ENCODE measurements at places on chromosomes 13 and 19.

DNA sequence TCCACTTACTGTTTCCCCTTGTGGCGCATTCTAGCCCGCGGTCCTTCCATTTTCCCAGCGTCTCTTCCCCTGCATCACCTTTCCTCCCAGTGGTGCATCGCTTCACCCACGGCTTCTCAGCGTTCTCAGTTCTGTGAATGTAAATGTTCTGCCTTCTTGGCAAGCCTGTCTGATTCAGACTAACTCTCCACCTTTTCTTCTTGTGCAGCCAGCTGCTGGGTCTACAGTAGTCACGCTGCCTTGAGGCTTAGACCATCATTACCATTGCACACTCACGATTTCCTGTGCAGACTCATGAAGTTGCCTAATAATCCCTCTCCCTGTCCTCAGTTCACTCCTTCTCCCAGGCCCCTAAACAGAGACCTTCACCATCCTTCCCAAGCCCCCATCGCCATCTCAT lies 75.0 kb downstream of the DHRS12 start:
- DNase-seq, result peak; percentile 80

GRCh38 chr19:34193439-34193838 lies 21.1 kb downstream of the LSM14A start:
- DNase-seq, result no peak

DNA sequence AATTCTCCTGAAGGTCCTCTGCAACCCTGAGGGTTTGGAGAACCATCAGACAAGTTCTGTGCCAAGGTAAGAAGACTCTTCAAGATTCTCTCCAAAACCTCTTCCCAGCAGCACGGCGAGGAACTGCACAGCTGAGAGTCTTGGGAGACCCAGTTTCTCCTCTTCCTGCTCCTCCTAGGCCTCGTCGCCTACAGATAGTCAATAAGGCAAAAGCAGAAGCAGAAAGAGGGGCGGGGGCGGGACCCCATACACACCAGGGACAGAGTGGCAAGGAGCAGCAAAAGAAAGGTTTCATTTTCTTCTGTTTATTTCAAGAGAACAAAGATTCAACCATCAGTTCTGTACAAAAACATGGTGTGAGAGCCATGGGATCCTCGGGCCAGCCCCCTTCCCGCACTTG lies 9.1 kb downstream of the KDELR1 start:
- no peak for DNase-seq

GRCh38 chr13:41563984-41564365 lies 106.6 kb downstream of the RGCC start:
- DNase-seq, result no peak

DNA sequence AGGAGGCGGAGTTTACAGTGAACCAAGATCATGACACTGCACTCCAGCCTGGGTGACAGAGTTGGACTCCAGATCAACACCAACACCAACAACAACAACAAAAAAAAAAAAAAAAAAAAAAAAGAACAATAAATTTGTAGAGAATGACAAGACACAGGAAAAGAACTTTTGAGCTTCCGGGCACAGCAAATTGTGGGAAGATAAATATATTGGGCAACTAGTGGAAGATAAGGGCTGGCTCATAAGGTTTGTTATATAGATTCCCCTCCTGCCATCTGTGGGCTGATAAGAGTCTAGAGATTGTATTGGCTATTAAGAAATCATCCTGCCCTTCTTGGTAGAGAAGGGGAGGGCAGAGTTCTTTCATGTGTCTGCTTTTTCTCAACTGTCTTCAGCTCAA lies 33.1 kb upstream of the CYP2S1 start:
- DNase-seq, result no peak

DNA sequence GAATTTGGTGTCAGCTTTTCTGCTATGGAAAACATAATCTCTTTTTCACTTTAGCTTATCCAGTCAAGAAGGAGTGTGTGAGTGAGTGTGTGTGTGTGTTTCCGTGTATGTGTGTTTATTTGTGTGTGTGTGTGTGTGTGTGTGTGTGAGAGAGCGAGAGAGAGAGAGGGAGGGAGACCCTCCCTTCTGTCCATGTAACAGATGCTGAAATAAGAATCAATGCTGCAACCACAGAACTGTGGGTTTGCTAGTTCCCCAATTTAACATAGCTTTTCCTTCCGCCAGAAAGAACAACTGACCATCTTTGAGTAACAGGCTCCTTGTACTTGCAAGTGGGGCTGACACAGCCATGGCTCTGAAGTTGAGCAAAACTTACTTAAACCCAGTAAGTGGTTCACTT lies 5.2 kb downstream of the LCP1 start:
- no peak for DNase-seq

- no peak for DNase-seq
Measured at GRCh38 chr19:35786299-35787160, 11.2 kb downstream of the ARHGAP33 start.

DNA sequence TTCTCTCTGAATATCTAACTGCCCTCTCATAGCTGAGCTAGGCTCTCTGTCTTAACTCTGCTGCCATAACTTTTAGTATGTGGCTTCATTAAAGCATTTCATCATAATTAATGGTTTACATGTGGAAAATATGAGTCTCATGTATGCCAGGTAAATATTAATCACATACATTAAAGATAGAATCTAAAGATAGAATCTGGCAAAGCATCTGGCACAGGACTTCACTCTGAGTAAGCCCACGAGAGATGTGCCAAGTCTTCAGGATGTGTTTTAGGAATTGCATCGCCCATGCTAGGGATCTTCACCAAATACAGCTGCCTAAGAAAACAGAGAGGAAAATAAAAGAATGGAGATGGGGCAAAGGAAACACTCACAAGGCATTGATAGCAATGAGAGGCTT lies 285.8 kb downstream of the DIAPH3 start:
- peak; percentile 13 for DNase-seq

DNA sequence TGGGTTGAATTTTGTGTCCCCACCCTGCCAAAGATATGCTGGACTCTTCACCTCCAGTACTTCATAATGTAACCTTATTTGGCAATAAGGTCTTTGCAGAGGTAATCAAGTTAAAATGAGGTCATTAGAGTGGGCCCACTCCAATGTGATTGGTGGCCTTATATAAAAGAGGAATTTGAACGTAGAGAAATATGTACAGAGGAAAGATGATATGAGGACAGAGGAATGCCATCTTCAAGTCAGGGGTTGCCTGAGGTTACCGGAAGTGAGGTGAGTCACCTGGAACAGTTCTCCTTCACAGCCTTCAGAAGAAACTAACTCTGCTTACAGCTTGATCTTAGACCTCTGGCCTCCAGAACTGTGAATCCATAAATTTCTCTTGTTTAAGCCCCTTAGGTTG lies 69.9 kb downstream of the GPC5 start:
- no peak for DNase-seq

DNA sequence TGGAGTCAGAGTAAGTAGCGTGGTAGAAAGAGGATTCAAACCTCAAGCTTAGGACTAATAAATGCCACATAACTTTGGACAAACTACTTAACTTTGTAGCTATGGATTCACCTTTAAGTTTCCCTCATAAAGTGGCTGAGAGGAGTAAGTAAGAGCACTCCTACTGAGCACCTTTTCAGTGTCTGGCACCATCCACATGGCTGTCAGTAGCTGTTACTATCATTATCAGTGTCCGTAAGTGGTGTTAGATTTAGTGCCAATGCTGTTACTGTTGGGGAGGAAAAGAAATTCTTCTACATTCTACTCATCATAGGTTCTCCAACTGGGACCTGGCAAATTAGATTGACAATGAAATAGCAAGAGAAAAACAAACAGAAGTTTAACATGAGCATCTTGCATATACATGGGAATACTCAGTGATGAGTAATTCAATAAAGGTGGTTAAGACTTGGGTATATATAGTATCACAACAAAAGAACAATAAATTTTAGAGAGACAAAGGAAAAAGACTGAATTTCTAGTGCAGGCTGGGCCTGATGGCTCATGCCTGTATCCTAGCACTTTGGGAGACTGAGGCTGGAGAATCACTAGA lies 165.6 kb upstream of the NBEA start:
- DNase-seq, result no peak

DNA sequence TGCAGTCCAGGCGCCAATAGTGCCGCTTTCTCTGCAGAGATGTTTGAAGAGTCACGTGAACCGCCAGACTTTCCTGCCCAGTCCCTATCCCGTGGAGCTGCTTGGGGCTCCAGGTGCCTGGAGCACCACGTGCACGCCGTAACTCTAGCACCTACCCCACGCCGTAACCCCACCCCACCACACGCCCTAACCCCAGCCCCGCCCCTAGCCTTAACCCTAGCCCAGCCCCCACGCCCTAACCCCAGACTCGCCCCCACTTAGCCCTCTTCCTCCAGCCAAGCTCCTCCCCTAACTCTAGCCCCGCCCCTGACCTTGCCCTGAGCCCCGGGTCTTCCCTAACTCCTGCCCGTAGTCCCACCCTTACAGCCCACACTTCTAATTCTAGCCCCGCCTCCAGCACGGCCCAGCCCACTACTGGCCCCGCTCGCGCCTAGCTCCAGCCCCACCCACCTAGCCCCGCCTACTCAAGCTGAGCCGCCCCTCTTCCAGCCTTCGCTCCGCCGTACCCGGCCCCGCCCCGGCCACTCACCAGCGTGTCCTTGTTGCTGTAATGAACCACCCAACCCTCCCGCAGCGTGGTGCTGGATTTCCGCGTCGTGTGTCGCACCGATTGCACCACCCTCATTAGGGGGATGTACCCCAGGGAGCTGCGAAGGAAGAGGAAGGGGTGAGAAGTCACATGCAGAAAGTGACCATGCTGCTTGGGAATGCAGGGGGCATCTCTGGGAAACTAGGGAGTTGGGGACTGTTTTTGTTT lies 19.5 kb downstream of the PRKD2 start:
- DNase-seq, result no peak

DNA sequence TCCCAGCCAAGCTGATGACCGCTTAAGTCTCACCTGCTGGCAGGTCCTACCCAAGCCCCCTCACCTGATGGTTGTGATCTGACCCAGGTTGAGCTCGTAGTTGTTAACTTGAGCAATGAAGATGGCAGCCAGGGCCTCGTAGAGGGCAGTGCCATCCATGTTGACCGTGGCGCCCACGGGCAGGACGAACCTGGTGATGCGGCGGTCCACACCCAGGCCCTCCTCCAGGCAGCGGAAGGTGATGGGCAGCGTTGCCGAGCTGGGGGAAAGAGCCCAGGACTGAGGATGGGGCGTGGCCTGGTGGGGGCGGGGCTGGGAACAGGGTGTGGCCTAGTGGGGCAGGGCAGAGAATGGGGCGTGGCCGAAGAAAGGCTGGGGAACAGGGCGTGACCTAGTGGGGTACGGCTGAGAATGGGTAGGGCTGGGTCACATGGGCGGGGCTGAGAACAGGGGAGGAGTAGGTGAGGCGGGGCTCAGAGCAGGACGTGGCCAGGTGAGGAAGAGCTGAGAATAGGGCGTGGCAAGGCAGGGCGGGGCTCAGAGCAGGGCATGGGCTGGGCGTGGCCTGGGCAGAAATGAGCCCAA lies 12.9 kb downstream of the OR7C2 start:
- DNase-seq, result no peak

DNA sequence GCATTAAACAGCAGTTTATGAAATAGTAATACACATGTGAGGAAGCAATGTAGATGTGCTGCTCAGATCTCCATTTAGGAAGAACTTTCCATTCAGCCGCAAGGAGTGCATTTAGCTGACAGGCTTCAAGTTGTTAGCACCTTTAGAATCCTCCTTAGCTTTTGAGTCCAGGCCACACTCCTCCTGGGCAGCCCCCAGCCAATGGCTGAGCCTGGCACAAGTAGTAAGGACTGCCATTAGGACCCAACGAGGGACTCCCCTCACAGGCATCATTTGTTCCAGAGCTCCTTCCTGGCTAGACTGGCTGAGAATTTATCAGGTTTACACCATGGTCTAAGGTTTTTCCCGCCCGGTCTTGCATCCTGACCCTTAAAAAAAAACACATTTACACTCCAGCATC lies 201.4 kb downstream of the DIAPH3 start:
- DNase-seq, result no peak

DNA sequence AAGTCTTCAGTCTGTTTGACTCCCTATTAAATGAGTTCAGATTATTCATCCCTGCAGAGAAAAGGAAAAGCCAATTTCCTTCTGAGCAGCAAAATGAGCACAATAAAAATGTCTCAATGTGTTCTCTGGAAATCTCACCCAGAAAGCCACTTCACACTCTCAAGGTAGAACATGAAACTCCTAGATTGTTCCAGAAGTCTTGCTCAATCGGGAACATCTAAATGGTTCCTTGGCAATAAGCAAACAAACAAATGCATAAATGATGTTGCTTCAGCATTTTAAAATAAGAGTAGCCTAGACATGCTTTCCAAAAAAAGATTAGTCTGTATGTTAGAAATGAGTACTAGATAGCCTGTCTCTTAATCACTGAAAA lies 59.7 kb upstream of the TNFRSF19 start:
- DNase-seq, result peak; percentile 44

GRCh38 chr19:13920940-13921747 lies 15.1 kb downstream of the CC2D1A start:
- DNase-seq, result no peak

DNA sequence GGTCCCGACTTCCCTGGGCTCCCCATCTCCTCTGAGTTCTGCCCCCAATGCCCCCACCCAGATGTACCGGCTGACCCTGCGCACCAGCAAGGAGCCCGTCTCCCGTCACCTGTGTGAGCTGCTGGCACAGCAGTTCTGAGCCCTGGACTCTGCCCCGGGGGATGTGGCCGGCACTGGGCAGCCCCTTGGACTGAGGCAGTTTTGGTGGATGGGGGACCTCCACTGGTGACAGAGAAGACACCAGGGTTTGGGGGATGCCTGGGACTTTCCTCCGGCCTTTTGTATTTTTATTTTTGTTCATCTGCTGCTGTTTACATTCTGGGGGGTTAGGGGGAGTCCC lies 6.5 kb downstream of the FUZ start:
- no peak for DNase-seq

- DNase-seq, result peak; percentile 7
Measured at GRCh38 chr19:34145741-34146202, 26.5 kb upstream of the LSM14A start.

- DNase-seq, result no peak
Measured at GRCh38 chr19:53004242-53004641, 9.5 kb upstream of the ERVV-1 start.

Data from AG09309 (cell line).